Activated T-helper 9 cell treated with anti-CD3 and anti-CD28 coated beads, Interleukin-2, amount 50 U/mL, for 16 hours (primary cell): ENCODE measurements at places on chromosomes 2 and 18.

- DNase-seq = no peak
Observed at GRCh38 chr2:109402980-109403840, 210.6 kb downstream of the SEPTIN10 start.

DNA sequence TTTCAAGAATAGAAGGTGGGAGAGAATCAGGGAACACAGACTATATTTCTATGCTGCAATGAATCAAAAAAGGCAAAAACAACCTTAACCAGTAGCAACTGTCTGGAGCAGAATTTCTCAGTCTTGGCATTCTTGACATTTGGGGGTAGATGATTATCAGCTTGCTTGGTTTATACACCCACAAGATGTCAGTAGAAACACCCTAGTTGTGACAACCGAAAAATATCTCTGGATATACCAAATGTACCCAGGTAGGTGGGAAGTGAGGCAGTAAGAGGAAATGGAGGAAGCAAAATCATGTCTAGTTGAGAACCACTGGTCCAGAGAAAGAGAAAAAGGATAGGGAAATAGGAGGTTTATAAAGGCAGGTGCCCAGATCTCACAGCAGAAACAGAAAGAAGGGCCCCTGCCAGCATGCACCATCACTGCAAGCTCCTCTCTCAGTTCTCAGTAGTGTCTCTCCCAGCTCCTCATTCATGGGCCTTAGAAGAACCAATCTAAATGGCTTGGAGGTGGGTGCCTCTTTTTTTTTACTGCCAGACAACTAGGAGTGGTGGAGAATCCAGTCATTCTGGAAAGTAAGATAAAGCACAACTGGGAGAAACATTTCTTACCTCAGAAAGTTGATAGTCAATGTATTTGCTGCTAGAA is 50.4 kb downstream of the MBD2 start:
- DNase-seq = no peak

DNA sequence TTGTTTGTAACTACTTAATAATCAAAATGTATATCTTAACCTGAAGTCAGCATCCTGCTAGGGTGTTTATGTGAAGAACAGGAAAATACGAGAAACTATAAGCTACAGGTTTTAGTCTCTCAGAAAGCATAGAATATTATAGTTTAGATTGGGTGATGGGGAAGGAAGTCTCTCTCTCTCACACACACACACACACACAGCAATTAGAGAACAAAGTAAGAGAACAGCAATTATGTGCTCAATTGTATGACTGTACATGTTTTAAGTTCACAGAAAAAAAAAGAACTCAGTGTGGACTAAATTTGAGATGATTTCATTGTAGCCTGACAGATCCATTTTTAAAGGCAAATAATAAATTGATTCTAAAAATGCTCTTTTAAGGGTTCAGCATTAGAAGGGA is 94.3 kb upstream of the ZNF516 start:
- DNase-seq = no peak

GRCh38 chr2:26401739-26402541 is at the start of gene DRC1:
Gene DRC1 (plus strand): TSS chr2:26401920. CDS start chr2:26401990, 70 bp downstream.
- no peak for DNase-seq

GRCh38 chr2:237693291-237693994 is 66.1 kb downstream of the LRRFIP1 start:
- no peak for DNase-seq

DNA sequence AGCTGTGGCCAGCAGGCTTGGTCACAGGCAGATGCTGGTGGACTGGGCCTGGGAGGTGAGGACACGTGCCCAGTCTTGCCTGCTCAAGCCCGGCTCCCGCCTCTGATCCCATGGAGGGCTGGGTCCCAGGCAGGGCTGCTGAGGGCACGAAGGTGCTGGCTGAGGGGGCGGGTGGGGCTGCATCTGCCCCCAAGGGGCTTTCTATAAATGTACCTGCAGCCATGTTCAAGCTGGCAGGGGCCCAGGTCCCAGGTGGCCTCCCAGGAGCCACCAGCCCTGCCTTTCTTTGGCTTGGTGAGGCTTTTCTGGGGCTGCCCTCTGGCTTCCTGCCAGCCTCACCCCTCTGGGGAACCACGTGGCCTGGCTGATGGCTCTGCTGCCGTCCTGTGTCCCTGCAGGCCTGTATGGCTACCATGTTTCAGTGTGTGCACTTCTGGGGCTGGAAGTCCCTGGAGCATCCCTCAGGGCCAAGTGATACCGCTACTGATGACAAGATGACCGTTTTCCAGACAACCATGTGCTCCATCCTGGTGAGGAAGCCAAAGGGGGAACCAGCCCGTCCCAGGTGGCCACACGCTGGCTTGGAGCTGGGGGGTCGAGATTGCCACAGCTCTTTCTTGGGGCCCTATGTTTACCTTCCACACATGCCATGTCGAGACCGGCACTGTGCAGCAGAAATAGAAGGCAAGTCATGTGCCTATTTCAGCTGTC is 23.2 kb downstream of the HJURP start:
- DNase-seq = no peak

DNA sequence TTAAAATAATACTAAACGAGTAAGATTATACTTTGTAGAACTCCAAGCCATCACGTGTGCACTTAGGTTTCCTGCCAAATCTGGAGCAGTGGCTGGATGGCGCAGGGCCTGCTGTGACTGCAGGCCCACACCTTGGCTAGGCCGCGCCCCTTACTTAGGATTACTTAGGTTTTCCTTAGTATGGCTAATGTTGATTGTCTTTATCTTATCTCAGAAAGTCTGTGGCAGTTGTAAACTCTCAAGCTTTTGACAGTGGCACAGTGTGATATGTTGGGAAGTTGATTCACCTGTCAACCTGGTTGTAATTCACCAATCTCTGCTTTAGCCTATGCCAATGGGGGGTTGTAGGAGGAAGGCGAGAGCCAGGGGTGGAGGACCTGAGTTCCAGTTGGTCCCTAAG is 208.4 kb downstream of the ZNF407 start:
- DNase-seq = no peak

DNA sequence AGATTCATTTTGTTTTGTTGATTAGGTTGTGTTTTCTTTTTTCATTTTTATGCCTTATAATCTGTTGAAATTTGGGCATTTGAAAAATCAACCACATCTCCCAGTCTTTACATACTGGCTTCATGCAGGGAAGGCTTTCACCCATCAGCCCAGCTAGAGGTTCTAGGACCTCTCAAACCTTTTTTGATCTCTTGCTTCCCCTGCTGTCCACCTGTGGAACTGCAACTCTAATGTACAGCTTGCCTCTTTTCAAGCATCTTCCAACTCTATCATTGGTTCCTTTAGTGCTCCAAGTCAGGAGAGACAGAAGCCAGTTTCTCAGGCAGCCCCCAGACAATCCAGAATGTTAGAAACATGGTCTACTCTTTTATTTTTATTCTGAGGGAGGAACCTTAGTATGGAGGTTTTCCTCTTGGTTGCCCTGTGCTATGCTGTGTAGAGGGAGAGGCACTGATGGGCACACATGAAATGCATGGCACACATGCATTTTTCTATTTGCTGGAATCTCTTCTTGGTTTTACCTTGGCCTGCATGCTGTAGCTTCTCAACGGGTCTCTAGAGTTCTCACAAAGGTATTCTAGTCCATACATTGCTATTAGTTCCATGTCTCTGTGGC is 107.2 kb upstream of the L3MBTL4 start:
- DNase-seq = no peak
